ENCODE measurements at places on chromosomes 1 and 21.

GRCh38 chr1:97634758-97635157 lies 286.1 kb downstream of the DPYD start:
- no peak for DNase-seq

DNA sequence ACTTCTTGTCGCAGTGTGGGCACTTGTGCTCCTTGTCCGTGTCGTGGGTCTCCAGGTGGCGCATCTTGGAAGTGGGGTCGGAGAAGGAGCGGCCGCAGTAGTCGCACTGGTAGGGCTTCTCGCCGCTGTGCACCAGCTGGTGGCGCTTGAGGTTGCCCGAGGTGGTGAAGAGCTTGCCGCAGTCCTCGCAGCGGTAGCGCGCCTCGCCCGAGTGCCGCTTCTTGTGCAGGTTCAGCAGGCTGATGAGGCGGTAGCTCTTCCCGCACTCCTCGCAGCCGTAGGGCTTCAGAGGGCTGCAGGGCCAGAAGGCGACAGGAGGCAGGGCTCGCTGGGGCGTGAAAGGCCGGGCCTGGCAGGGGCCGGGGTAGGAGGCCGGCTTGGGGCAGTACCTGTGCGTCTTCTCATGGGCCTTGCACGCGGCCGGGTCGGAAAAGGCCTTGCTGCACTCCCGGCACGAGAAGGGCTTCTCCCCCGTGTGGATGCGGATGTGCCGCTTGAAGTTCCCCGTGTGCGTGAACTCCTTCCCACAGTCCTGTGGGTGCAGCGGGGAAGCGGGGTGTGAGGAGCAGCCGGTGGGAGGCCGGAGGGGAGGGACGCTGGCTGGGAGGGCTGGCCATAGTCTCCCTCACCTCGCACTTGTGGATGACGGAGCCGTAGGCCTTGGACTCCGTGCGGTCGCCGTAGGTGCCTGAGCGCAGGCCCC lies 31.4 kb downstream of the ZBTB17 start:
- DNase-seq, result no peak

DNA sequence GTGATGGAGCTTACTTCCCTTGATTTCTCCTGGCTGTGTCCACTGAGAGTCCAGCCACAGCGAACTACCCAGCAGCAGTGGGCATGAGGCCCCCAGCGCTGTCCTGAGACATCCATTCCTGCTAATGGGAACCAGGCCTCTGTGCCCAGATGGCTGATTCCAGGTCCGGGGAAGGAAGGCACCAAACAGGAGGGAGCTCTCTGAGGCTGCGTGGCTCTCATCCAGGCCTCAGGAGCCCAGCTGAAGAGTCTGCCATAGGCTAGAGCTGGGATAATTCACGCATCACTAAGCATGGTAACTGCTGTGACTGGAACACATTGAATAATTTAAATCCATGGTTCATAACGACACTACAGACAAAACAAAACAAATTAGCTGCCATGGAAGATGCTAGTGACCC lies 24.7 kb upstream of the LRRC47 start:
- no peak for DNase-seq

DNA sequence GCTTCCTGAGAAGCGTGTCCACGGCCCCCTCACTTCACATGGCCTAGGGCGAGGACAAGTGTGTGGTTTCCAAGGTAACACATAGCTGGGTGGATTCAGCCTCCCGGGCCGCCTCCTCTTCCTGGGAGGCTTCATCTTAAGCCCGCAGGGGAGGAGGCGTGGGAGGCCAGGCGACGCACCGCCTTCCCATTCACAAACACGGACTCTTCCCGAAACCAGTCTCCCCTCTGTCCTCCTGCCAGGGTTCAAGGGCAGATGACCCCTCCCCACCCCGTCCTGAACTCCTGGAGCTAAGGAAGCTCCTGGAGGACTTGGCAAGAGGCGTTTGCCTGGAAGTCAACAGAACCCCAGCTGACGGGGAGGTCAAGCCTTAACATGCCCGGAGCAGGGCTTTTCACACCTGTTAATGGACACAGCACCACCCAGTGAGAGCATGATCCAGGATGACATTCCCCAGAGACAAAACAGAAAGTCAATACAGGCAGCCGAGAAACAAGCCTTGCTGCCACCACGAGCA lies 56.7 kb downstream of the KCNN3 start:
- no peak for DNase-seq

GRCh38 chr1:108865316-108865910 lies 8.5 kb upstream of the AKNAD1 start:
- no peak for DNase-seq

DNA sequence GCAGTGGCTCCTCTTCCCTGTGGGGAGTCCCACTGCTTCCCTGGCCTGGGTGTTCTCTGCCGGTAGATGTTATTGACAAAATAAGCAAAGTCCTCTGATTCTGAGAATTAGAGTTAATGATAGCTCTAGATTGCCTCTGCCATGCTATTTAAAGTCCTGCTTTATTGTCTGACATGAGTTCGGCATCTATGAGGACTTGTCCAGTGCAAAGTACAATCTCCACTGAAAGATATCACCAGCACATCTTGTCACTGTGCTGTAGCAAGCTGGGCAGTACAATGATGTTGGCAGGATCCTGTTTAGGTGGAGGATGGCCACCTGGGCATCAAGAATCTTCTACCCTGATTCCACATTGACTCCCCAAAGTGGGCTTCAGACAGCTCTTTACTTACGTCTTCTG lies 54.0 kb upstream of the ATP5PO start:
- DNase-seq, result no peak

DNA sequence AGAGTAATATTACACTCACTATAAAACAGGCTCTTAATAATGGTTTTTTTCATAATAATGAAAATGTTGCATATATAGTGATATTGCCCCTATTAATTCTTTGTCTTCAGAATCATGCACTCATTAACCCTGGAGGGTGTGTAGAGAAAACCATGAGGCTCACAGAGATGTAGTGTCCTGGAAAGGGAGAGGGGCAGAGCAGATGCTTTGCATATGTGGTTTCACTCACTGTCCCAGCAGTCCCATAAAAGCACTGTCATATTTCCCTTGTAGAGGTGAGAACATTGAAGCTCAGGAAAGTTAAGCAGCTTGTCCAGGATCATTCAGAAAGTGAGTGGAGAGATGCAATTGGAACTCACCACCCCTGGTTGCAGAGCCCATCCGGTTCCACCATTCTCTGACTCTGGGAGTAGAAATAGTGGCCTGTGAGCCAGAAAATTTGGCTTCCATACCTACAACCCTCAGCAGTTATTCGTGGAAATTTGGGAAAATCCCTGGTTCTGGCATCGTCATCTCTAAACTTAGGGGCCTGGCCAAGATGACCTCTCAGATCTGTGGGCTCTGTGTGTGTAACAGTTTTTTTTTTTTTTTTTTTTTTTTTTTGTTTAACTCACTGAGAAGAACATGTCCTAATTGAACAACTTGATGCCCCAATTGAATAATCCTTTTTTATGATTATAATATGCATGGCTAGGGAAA lies 86.4 kb downstream of the RGL1 start:
- DNase-seq, result no peak

DNA sequence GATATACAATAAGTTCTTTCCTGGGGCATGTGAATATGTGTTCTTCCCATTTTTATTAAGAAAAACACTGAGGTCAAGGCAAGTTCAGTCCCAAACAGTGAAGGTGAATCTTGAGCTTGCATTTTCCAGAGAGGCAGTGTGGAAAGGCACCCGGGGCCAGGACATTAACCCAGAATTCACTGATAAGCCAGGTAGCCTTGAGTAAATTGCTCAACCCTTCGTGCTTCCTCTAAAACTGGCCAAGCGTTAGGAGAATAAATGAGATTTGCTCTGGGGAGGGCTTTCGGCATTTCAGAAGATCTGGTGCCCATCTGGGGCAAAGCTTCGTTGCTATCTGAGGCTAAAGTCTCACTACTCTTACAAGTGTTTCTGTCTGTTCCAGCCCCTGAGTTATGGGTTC lies 57.1 kb upstream of the KAZN start:
- no peak for DNase-seq

DNA sequence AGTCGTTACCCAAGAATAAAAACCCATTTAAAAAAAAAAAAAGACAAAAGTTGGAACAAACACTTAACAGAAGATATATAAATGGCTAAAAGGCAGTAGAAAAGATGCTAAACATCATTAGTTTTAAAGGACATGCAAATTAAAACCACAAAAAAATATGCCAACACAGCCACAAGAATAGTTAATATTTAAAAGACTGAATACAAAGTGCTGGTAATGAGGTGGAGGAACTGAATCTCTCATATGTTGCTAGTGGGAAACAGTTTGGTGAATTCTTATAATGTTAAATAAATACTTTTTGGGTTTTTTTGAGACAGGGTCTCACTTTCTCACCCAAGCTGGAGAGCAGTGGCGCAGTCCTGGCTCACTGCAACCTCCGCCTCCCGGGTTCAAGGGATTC lies 10.0 kb downstream of the LRRC40 start:
- DNase-seq, result no peak

GRCh38 chr1:76294482-76295194 lies 220.1 kb downstream of the ST6GALNAC3 start:
- DNase-seq, result no peak

GRCh38 chr1:183986941-183987340 lies 50.6 kb downstream of the COLGALT2 start:
- DNase-seq, result no peak

- no peak for DNase-seq
Observed at GRCh38 chr1:229229137-229229720, 41.7 kb upstream of the RAB4A start.

DNA sequence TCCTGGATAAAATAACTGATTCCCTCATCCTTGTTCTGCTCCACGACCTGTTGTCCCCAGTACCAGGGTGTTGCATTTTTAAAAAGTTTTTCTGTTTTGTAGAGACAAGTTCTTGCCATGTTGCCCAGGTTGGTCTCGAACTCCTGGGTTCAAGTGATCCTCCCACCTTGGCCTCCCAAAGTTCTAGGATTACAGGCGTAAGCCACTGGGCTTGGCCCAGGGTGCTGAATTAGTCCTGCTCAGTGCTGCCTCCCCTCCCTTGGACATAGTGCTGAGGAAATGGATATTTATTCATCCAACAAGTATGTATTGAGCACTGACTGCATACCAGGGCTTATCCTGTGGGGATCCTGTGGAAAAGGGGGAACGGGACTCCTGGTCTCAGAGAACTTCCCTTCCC lies 126.4 kb downstream of the PTPRU start:
- no peak for DNase-seq

DNA sequence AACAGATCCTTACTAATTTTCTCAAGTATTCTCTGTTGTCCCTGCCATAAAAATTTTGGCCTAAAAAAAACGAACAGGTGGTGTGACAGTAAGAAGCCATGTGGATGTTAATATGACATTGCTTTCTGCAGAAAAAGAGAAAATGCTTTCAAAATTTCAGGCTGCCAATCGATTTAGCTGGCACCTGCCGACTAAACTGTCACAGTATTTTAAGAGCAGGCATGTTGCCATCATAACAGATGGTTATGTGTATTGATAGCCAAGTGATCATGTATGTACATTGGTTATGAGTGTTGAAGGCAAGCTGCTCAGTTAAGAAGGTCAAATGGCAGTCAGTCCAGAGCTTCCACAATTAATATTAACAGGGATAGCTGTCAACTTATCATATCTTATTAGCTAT lies 1017.0 kb downstream of the MRPL39 start:
- DNase-seq, result no peak

DNA sequence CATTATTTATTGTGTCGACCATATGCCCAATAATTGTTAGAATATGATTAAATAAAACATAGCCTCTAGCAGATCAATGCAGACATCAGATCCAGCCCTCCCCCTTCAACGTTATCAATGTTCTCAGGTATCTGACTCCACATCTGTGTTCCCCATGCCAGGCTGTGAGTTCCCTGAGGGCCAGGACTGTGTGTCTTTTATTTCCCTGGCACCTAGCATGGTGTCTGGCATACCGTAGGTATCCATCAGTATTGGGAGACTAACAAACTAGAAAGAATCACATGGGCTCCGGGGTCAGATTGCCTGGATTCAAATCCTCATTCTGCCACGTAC lies 48.3 kb downstream of the SDC3 start:
- no peak for DNase-seq
